ENCODE measurements at places on chromosomes 5 and 9.

- peak; percentile 73 for DNase-seq
These were observed 128.1 kb upstream of the RPS23 start for GRCh38 chr5:82406205-82406773.

- no peak for DNase-seq
These were observed 59.9 kb downstream of the ABLIM3 start for GRCh38 chr5:149201121-149201637.

GRCh38 chr9:89194421-89195130, 16.0 kb upstream of the SHC3 start:
- DNase-seq = no peak

DNA sequence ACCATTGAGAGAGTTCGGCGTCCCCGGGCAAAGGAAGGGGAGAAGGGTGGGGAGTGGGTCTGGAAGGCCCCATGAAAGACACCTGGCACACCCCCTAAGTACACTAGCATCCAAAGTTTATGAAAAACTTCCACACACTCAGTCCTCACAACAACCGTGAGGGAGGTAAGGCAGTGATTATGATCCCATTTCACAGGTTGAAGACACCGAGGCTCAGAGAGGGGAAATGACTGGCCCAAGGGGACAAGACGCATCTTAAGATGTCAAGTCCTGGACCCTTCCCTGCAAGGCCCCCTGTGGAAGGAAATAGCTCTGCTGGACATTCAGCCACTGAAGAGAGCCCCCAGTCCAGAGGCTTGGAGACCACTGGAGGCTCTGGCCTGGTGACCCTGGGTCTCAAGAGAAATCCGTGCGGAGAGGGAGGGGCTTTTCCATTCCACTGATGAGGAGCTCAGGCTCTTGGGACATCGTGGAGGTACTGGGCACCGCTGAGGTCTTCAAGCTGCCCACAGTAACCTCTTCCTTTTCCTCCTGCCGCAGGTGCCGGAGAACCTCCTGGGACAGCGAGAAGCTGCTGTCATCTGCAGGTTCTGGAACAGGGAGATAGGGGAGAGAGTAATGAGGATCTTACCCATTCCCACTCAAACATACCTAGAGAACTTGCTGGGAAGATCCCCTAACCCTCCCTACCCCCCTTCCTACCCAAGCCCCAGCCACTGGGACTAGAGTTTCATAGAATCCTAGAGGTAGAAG, 5.2 kb downstream of the SMIM33 start:
- no peak for DNase-seq

DNA sequence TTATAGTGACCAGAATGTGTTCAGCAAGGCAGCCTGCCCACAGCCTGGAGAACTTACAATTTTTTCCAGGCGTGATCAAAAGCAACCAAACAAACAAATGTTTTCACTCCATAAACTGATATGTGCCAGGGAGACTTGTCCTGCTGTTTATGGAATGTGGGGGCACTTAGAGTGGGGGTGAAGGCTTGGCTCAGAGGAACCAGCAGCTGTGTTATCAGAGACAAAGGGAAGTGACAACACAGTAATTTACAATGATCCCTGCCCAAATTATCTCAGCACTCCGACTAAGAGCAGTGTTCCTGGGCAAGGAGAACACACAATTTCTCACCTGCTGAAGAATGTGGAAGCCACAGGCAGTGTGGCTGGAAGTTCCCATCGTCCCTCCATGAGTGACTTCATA, 429.1 kb upstream of the IRX4 start:
- DNase-seq = no peak
